ENCODE measurements at places on chromosomes 16 and 17.
A peak's percentile ranks its signal among the peaks of the same experiment; 100 is the strongest.

DNA sequence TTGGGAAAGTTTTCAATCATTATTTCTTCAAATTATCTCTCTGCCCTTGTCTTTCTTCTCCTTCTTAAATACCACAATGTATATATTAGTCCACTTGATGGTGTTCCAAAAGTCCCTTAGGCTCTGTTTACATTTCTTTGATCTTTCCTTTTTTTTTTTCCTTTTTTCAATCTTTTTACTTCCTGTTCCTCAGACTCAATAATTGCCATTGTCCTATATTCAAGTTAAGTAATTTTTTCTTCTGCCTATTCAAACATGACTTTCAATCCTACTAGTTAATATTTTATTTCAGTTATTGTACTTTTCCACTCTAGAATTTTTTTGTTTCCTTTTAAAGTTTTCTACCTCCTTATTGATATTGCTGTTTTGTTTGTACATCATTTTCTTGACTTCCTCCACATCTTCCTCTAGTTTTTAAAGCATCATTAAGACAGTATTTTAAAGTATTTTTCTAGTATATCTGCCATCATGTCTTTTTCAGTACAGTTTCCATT is 15.8 kb upstream of the UQCRC2 start:
- no peak for DNase-seq

- DNase-seq, result no peak
Measured at GRCh38 chr17:3735515-3735914, 11.8 kb downstream of the HASPIN start.

DNA sequence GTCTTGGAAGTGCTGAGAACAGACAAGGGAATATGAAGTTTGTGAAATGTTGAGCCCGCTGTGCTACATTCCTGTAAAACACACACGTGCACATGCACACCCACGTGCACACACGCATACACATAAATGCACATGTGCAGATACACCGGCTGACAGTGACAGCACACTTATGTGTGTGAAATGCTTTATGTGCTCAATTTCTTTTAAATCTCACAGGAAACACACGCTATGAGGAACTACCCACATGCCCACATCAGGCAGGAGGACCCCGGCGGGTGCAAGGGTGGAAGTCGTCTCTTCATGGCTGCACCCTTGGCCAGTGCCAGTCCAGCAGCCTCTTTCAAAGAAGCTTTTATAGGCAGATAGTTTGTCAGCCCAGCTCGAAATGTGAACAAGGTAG is 561 bp upstream of the WFDC1 start:
- DNase-seq, result no peak

DNA sequence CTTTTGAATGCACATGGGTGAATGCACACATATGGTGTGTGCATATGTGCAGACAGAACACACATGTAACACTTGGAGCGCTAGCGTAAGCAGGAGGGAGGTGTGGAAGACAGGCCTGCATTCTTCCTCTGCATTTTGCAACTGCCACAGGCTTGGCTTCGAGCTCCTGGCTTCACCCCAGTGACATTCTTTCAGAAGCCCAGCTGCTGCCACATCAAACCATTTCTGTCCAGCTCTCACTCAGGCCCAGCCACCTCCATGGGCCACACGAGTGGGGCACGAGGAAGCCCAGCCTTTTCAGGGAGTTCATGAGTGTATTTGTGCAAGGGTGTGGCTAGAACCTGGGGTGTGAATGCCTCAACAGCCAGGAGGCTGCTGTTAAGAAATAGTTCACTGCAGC is 18.8 kb downstream of the LGALS3BP start:
- DNase-seq, result no peak

- DNase-seq, result no peak
Measured at GRCh38 chr17:80358861-80359260, 56.1 kb upstream of the ENDOV start.

DNA sequence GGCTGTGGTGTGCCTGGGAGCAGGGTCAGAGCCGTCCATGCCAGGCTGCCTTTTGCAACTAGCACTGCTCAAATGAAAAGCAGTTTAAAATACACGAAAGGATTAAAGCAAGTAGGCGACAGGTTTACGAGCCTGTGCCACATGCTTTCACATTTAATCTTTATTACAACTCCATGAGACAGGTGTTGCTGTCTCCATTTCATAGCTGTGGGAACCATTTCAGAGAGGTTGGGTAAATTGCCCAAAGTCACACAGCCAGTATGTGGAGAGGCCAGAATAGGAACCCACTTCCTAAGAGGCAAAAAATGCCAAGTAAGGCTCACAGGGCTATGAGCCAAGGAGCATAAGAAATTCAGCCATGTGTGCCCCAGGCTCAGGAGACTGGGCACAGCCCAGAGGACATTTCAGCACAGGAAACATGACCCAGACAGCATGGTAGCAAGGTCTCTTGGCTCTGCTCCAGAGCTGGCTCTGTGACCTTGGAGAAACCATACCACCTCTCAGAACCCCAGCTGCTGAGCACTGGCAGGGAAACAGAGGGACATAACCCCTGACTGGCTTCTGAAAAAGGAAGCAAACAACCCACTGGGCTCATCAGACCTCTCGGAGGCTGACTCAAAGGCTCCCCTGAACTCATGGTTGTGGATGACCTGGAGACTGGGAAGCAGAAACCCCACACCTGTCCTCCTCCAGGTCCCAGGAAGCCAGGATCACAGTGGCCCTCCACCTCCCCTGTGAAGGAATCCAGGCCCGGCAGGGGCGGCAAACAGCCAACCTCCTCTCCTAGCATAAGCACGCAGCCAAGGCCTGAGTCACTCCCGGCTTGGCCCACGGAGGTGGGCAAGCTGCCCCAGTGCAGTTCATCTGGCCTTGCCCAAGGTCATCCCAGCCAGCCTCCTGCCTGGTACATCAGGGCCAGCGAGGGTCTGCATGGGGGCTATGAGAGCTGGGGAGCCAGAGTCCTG is 40.3 kb upstream of the MRPS23 start:
- DNase-seq, result peak; percentile 27

- DNase-seq, result no peak
Measured at GRCh38 chr17:4175921-4176807, 33.2 kb downstream of the CYB5D2 start.

GRCh38 chr17:66941249-66941648 is 23.3 kb upstream of the CACNG4 start:
- no peak for DNase-seq

GRCh38 chr16:68786685-68787418 is 49.8 kb downstream of the CDH1 start:
- no peak for DNase-seq

- no peak for DNase-seq
Measured at GRCh38 chr16:8763899-8764298, 33.5 kb downstream of the TMEM186 start.

GRCh38 chr16:733382-734207 is 6.7 kb downstream of the HAGHL start:
- no peak for DNase-seq

GRCh38 chr17:17028059-17028877 is 14.0 kb upstream of the MPRIP start:
- no peak for DNase-seq

GRCh38 chr16:77468831-77469230 is 34.0 kb upstream of the ADAMTS18 start:
- no peak for DNase-seq

DNA sequence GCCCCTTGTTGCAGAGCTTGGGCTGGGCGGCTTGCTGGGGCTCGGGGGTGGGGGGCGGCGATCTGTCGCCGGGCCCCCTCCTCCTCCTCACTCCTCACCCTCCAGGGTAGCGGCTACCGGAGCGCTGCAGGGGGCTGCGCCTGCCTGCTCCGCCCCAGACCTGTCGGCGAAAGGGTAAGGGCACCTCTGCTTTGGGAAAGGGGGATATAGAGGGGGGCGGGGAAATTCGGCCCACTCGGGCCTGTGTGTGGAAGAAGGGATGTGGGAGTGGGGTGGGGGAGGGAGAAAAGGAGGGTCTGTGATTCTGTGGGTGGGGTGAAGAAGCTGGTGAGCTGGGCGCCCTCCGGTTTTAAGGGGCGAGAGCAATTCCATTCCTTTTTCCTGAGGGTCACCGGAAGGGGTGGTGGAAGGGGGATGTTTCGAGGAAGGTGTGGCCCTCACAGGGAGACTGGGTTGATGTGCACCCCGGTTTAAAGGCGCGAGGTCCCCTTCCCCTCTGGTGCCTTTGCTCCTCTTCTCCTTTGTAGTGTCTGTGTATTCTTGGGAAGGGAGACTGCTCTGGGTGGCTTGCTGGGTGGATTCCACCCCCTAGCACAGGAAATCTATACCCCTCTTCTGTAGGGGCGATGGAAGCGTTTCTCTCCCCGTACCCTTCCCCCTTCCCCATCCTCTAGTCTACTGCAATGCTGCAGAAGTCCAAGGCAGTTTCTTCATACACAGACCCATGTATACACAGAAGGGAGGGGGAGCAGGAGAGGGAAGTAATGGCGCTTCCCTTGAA is 878 bp downstream of the TAOK1 start:
- peak; percentile 64 for DNase-seq

DNA sequence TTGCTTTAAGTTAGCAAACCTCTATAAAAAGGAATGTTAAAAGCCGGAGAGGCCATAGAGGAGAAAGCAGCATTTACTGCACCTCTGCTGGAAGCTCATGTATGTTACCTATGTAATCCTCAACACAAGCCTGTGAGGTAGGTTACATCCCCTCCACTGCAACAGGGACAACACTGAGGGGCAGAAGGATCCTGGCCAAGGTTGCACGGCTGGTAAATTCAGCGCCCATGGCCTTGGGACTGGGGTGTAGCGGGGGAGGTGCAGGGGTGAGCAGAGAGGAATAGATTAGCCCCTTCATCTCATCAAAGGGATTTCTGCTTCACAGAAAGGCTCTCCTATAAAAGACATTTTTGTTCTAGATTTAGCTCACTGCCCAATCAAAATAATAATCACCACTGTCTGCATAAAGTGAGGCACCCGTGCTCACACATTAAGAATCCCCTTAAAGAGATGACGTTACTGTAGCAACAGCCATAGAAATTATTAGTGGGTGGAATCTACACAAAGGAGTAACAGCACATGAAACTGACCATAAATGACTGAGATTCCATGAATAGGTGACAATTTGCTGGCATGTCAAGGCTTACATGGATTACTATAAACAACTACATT is 3.3 kb downstream of the ZCCHC14 start:
- no peak for DNase-seq

DNA sequence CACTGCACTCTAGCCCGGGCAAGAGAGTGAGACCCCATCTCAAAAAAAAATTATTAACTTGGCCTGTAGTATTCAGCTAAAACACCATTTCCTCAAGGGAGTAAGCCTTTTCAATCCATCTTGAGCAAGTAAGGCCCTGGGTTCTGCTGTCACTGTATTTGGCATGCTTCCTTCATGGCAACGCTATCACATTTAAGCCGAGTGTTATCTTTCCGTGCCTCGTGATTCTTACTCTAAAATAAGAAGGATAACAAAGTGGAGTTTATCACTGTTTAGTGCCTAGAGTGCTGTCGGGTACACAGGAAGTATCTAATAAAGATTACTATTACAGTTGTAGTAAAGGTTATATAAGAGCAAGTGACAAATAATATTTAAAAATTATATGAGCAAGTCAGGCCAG is 8.8 kb downstream of the VPS53 start:
- no peak for DNase-seq

- DNase-seq, result no peak
Measured at GRCh38 chr16:11554053-11554452, 32.7 kb downstream of the LITAF start.

DNA sequence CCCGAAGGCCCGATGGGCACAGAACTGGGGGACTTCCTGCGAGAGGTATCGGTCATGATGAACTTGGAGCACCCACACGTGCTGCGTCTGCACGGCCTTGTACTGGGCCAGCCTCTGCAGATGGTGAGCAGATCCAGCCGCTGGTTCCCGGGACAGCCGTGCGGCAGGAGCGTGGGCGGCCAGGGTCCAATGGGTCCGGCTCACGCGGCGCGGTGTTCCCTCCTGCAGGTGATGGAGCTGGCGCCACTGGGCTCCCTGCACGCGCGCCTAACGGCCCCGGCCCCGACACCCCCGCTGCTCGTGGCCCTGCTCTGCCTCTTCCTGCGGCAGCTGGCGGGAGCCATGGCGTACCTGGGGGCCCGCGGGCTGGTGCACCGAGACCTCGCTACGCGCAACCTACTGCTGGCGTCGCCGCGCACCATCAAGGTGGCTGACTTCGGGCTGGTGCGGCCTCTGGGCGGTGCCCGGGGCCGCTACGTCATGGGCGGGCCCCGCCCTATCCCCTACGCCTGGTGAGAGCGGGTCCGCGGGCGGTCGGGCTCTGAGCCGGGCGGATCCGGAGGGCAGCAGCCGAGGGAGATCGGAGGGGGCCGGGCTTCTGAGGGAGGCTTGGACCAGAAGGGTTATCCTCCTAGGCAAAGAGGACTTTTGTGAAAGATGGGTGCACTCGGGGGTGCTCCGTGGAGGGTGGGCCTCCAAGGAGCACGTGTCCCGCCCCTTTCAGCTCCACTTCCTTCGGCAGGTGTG is 3.0 kb downstream of the TNK1 start:
- peak; percentile 37 for DNase-seq

DNA sequence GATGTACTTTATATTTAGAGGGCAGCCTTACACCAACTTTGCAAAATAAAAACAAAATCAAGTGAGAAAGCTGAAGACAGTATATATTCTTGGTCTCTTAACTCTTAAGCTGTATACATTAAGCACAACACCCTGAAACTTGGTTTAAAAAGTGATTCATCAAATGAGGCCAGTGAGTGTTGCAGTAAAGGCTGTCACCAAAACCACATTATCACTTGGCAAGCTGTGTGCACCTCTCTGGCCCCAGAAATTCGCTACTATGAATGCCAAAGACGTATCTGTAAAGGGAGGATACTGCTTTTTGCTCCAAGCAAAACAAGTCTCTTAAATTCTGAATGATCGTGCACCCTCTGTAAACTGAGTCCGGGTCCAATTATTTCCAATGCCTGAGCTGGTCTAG is 163.9 kb downstream of the ZFHX3 start:
- DNase-seq, result no peak

- DNase-seq, result no peak
Measured at GRCh38 chr17:7496470-7497183, 12.5 kb downstream of the POLR2A start.

DNA sequence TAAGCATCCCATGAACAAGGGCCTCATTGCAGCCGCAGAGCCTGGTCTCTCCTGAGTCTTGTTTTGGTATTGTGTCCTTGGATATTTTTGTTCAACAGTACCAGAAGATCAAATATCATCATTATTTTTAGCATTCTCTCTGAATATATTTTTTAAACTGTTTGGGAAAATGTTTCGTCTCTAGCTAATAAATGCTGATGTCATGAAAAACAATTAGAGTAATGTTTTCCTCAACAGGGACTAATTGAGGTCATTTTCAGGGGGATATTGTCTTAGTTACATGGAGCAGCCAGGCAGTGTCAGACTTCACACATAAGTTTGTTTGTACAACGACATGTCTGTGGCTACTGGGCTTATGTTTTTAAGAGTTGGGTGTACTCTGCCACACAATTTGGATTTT is 805.3 kb upstream of the SOX9 start:
- no peak for DNase-seq

DNA sequence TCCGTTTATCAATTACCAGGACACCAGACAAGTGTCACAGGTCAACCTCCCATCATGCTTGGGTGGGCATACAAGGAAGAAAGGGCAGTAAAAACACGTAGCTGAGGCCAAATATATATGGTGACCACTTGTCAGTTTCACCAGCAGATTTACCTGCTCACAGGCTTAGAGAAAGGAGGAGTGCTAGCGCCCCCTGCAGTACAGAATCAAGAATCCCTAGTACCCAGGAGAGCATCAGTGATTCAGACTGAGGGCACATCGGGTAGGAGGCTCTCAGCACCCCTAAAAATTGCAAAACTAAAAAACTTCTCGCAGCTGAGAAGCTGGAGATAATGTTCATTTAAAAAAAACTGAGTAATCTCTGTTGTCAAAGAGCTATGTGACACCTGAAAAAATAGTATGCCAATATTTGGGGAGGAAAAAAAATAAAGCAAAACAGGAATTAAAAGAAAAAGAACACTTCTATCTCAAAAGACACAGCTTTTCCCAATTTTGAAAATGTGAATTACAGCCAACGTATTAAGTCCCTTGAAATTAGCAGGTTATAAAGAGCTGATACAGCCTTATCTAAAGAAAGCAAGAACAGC is 21.2 kb upstream of the MON1B start:
- DNase-seq, result peak; percentile 20
